ENCODE measurements at places on chromosomes 13 and 19.

DNA sequence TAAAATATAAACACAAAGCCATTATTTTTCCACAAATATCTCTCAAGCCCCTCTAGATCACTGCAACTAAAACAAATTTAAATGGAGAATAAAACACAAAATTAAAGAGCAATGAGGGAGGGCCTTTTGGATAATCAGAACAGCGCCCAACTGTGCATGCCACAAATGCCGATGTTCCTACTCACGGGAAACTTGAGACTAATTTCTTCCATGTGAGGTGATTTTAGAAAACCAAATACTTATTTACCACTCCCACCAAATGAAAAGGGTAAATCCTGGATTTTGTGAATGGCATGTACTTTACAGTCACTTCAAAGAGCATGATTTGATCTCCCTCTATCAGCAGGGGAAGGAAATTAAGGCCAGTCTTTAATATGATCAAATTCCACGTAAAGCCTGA is 74.8 kb downstream of the SLC7A1 start:
- DNase-seq, result no peak

GRCh38 chr13:43988302-43988701 is 108.6 kb downstream of the LACC1 start:
- DNase-seq, result no peak

DNA sequence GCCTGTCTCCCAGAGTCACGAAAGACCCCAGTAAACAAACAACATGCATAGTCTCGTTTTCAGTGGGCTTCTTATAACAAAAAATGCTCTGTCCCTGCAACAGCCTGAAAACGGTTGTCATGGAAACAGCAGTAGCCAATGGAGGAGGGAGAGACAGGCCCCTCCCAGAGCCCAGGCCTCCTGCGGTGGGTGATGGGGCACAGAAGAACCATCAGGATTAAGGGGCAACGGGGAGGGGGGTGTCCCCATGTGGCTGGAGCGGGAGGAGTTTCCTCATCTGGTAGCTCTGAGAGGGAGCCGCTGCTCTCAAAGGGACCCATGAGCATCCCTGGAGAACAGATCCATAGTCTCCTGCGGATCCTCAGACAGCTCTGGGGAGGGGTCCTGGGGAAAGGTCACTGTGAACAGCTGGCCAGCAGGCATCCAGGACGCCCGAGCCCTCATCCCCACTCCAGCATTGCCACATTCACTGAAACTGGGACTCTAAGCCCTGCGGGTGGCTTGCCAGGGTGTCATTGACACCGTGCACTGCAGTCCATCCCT is 37.5 kb upstream of the PNMA8B start:
- no peak for DNase-seq

- DNase-seq, result no peak
Observed at GRCh38 chr19:39969266-39969665, 1.7 kb upstream of the PSMC4 start.

- DNase-seq, result no peak
Observed at GRCh38 chr13:49667773-49668172, 23.5 kb downstream of the EBPL start.

- peak; percentile 34 for DNase-seq
Observed at GRCh38 chr19:47726467-47726866, 13.2 kb downstream of the EHD2 start.

GRCh38 chr13:57665481-57665880 is 33.9 kb downstream of the PCDH17 start:
- no peak for DNase-seq

GRCh38 chr13:22320991-22321390 is 650.1 kb downstream of the FGF9 start:
- DNase-seq, result no peak

- DNase-seq, result no peak
Observed at GRCh38 chr19:8486661-8487136, 15.7 kb downstream of the PRAM1 start.

DNA sequence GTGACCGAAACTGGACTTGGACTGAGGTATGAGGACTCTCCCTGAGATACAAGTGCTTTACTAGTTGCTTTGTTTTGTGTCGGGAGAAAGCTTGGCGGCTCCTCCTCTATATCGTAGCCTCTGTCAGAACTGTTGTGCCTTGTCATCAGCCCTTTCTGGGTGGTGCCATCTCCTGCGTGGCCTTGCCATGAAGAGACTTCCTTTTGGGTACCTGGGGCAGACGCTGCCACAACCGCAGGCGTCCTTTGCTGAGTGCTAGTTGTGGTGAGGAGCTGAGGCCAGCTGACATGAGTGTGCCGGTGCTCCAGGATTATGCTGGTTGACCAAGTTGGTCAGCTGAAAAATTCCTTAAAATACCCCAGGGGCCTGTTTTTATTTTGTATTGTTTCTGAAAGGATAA is 124.5 kb downstream of the AKAP11 start:
- no peak for DNase-seq

DNA sequence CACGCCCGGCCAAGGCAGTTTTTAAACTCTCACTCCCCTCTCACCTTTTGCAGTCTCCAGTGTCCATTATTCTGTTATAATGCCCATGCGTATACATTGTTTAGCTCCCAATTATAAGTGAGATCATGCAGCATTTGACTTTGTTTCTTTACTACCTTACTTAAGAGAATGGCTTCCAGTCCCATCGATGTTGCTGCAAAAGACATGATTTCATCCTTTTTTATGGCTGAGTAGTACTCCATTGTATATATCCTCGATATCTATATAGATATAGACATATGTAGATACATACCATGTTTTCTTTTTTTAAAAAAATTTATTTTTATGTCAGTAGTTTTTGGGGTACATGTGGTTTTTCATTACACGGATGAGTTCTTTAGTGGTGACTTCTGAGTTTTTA is 8.4 kb downstream of the OR7D2 start:
- DNase-seq, result no peak

GRCh38 chr19:40446263-40446784 is 2.2 kb upstream of the SERTAD3 start:
- DNase-seq, result no peak

- no peak for DNase-seq
Observed at GRCh38 chr19:46692918-46693722, 23.8 kb downstream of the PRKD2 start.

DNA sequence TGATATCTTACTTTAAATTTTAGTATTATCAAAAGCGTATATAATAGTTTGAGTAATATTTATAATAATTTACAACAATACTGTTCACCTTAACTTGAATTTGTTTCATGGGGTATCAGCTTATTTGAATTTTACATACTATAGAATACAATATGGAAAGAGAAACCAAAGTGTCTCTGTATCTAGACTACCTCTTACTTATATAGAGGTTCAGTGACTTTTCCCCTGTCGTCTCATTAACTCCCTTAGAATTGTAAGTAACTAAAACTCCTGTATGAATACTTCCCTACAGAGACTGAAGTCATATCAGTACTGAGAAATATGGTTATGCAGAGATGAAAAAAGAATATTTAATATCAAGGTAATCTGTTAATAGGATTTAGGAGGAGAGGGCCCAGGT is 26.8 kb downstream of the COG6 start:
- no peak for DNase-seq

DNA sequence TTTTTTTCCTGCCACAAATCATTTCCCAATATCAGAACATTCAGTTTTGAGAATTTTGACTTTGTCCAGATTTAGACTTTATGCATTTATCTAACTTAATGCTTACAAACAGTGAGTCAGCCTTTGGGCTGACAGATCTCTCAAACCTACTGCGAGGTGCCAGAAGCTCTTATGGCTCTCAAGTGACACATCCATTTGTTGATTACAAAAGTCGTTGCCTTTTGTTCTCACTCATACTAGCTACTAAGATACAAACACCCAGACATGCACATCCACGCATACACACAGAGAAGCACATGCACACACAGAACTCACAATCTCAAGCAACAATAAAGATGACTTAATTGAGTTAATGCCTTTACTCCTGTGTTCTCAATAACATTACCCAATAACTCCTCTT is 1147.5 kb downstream of the DIAPH3 start:
- DNase-seq, result no peak
